ENCODE measurements at places on chromosomes 2 and 18. TPM values are rescaled to one million over a fixed set of nuclear protein-coding genes. Genes with fewer than 3 reads are reported as not detected.

The INO80B gene
- 24.0 TPM for total RNA-seq

The PTPRN gene
- not detected for total RNA-seq

The SP3 gene
- total RNA-seq: 98.0 TPM

The ANKRD36C gene
- total RNA-seq: 17.7 TPM

The DSG1 gene
- not detected for total RNA-seq

The OR6B2 gene
- not detected for total RNA-seq

The ID2 gene
- total RNA-seq: 112 TPM

The METTL21A gene
- 25.7 TPM for total RNA-seq

The KATNAL2 gene
- 2.0 TPM for total RNA-seq

- DNase-seq: no peak
Observed at GRCh38 chr18:11052800-11053199, 96.6 kb downstream of the PIEZO2 start.

DNA sequence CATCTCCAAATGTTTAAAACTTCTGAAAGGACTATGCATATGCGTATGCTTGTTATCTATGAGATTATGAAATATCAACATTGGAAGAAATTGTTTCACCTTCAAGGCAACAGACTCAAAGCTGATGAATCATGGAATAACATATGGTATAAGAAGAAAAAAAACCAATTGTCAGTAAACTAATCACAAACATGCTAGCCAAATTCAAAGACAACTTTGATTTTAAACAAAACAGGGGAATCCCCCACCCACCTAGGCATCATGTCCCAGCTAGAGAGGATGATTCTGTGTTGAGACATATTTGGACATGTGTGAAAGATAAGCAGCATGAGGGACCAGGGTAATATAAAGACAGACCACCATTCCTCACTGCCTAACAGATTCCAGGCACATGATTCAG is 147.7 kb downstream of the WDPCP start:
- no peak for DNase-seq

- no peak for DNase-seq
Observed at GRCh38 chr2:151251012-151251411, 10.7 kb downstream of the RBM43 start.

DNA sequence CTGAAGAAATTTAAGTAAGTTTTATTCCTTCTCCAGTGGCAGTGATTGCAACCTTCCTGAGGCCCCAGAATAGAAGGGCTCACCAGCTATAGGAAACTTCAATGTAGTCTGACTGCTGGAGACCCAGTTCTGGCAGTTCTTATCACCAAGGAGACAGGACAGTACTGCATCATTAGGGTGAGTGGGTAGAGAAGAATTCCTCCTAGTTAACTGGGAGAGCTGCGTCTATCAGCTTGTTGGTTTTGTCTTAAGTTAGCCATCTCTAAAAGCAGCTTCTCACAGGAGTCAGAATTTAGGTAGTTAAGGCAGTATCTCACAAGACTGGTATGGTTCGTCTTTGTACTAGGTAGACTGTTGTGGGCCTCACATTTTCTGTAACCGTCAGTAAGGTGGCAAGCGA is 3.3 kb upstream of the MSTN start:
- no peak for DNase-seq

DNA sequence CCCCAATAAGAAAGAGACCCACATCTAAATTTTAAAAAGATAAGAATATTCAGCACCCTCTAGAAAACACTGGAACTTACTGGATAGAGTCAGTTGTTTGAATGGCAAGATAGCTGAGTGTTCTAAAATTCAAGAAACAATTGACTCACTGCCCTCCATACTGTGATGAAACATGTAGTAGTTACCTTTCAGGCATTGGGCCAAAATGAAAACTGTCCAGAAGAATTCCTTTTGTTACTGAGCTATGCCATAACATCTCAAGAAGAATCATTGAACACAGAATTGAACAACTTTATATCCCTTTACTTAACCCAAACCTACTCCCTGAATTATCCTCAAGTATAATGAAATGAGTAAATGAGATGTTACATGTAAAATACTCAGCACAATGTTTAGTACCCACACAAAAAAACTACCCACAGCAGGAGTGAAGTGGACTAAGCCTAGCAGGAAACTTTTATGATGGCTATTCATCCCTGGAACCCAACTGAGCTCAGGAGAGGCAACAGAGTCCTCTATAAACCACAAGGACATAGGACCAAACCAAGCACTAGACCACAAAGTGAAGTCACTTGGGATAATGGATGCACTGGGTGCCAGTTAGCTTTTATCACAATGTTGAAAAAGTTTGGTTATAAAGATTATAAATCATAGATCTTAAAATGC is 32.7 kb downstream of the RBM43 start:
- DNase-seq: no peak

GRCh38 chr2:86066915-86067314 is 38.8 kb downstream of the POLR1A start:
- no peak for DNase-seq

DNA sequence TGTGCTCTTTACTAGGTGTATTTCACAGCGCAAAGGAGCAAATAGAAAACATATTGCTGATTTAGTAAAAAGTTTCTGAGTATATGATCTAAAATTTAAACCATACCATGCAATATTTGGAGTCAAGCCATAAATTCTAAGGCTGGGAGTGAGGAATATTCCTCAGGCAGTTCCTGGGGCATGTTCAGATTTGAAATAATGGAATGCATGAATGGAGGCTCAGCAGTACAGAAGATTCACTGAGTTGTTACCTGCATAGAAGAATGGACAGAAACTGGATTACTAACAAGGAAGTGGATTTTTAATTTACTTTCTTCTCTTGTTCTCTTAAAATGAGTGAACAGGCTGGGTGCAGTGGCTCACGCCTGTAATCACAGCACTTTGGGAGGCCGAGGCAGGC is 441.0 kb upstream of the MAP2 start:
- no peak for DNase-seq

GRCh38 chr2:207594264-207594663 is 30.9 kb downstream of the METTL21A start:
- DNase-seq: no peak

DNA sequence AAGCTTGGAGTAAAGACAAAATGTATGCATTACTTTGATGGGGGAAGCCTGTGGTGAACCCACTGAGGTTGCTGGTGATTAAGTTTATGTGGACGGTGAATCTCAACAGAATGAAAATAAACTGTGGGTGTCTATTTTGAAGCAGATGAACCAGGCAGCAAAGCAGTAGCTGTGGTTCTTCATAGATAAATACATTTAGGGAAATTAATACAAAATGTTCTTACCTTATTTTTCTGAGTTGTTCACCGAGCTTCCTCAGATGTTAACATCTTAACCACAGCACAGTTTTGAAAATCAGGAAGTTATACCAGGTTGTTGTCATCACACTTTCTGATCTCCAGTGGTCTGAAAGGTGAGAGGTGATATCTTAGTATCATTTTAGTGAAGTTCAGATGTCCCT is 53.9 kb downstream of the NCK2 start:
- no peak for DNase-seq

DNA sequence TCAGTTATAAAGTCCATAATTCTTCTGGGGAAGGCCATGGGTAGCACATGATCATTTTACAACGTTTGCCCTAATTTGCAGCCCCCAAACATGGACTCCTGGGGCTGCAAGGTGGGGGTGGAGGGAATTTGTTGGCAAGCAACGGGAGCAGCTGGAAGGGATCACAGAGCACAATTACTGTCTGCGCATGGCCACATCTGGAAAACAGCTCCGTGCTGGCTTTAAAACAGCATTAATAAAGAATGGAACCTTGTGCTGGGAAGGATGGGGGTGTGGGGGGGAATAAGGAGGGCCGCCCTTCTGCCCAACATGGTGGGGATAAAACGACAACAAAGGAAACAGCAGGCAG is 60.9 kb upstream of the SLC14A2 start:
- DNase-seq: no peak

DNA sequence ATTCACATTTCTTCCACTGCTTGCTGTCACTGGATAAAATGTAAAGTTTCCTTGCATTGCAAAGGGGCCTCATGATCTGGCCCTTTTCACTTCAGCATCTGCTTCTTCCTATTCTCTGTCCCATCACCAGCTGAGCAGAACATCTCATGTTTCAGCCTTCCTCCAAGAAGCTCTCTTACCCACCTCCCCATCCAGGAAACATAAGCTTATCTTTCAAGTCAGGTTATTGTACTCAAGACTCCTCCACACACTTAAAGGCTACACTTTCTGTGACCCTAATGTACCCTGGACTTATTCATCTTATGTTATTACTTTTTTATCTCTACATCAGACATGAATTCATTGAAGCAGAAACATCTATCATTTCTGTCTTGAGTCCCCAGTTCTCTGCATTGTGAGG is 230.5 kb downstream of the PMAIP1 start:
- DNase-seq: no peak

- no peak for DNase-seq
Observed at GRCh38 chr2:75134860-75135259, 64.5 kb downstream of the TACR1 start.

GRCh38 chr2:119218478-119219064 is 5.1 kb upstream of the STEAP3 start:
- DNase-seq: peak; percentile 40

DNA sequence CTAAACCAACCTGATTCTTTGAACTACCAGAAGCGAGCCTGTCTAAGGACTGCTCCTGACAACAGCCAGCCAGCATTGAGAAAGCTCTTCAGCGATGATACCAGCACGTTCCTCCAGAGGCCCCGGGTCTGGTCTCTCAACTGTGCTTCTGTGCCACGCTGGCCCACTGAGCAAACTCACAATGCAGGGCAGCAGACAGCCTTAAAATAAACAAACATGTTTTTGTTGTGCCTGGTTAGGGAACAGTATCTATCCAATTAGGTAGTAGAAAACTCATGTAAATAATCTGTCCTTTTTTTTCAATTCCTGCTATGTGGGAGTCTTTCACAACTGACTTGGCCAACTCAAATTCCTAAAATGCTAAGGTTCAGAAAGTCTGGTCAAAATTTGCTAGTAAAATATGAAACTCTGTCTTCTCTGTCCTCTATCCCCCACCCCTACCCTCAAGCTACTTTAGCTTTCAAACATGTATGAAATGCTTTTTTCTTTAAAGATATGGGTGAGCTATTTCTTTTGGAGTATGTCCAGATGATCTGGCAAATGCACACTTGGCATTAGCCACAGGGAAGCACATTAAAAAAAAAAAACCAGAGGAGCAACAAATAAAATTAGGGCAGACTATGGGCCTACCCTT is 21.4 kb upstream of the EML4 start:
- DNase-seq: no peak

DNA sequence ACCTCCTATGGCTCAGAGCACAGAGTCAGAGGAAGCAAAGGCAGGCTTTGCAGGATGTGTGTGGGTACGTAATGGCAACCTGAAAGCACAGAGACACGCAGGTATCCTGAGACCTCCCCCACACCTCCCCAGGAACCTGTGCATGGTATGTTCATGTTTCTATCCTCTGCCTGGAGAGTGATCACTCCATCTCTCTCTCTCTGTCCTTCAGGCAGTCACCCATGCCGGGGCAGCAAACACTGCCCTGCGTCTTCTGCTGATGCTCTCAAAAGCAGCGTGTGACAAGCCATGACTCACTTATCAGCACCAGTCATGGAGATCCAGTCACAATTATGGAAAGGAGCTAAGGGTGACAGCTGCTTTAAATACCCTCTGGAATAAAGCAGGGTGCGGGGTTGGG is 52.7 kb downstream of the PDCL3 start:
- no peak for DNase-seq

- DNase-seq: no peak
Observed at GRCh38 chr2:73838889-73839534, 10.3 kb downstream of the STAMBP start.

DNA sequence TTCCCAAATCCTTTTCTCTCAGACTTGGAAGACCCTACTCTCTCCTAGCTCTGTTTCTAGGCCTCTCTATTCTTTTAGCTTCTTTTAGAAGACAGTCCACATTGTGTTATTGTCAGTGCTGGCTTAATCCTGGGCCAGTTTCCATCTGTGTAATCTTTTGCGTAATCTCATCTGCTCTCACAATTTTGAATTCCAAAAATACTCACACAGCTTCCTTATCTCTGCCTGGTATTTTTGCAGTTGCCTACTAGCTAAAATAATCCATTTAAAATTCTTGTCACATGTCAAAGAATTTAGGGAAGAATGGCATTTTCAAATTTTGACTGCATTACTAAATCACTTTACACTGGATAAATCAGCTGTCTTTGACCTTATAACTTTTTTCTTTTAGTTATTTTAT is 200.6 kb upstream of the MEX3C start:
- no peak for DNase-seq

DNA sequence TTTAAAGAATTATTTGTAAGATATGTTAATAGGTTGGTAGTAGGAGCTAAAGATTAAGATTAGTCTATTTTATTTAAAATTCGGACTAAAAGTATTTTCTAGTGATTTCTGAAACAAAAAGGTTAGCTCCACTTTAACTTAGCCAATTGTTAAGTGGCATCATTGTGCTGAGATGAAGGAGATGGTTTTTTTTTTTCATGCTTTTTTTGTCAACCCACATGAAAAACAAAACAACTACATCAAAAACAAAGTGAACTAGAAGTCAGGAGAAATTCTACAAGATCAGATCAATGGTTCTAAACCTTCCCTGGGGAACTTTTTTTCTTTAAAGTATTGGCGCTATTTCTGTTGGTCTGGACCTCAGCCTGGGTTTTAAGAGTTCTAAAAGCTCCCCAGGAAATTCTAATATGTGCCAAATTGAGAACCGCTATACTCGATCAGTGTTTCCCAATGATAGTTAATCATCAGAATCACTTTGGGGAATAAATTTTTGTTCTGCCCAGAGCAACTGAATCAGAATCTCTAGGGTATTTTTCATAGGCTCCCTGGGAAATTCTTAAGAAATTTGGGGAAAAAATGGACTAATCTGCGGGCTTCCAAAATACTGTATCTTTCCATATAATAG is 2.3 kb downstream of the ZC3H6 start:
- no peak for DNase-seq

DNA sequence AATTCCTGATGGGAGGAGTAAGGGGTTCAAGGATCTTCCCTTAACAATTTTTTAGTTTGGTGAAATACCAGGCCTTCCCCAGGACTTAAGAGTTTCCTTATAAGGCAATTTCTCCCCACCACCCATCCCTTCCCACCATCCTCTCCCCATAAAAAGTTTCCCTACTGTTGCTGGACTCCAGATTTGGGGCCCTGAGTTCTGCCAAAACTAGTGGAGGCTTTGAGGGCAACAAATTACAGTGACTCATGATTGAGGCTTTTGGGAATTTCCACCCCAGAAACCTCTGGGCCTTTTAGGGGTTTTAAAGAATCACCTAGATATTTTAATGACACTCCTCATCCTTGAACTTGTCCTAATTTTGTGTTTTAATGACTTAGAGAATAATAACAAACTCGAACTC is 14.3 kb upstream of the EN1 start:
- DNase-seq: no peak

- DNase-seq: no peak
Observed at GRCh38 chr18:24372279-24372872, 25.2 kb downstream of the OSBPL1A start.

DNA sequence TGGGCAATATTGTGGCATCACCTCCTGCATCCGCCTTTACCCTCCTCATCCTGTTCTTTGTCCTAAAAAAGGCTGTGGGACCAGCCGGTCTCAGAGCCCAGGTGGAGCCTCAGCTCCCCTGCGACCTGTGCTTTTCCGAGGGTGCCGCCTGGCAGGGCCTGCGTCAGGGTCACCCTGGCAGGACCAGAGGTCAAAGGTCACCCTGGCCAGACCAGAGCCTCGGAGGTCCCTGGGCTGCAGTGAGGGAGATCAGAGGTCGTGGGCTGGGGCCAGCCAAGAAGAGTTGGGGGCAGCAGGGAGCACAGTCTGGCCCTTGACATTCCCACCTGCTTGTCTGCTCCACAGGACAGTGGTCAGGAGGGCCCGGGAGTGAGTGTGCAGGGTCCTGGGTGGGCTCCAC is 31.5 kb downstream of the RBFA start:
- no peak for DNase-seq

- DNase-seq: no peak
Observed at GRCh38 chr2:37842732-37843440, 82.2 kb upstream of the RMDN2 start.

All from HCT116 (cell line).